ENCODE measurements at places on chromosomes 4 and X. TPM values are rescaled to one million over a fixed set of nuclear protein-coding genes. Genes with fewer than 3 reads are reported as not detected.

DNA sequence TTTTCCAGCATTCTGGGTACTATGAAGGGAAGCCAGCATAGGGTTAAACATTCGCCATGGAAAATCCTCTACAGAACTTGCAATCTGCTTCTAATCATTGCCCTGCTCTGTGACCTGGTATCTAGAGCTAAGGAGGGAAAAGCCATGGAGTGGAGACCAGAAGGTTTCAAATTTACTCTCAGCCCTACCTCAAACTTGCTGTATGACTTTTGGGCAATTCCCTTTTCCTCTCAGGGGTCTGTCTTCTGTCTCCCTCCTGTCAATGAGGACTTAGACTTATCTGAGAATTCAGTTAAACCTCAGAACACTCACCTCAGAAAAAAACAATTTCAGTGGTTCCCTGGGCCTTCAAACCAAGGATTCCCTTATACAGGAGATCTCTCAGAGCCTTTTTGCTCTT, 29.1 kb downstream of the ARHGEF9 start:
- no peak for DNase-seq

- no peak for DNase-seq
Measured at GRCh38 chr4:20260821-20261220, 9.1 kb downstream of the SLIT2 start.

DNA sequence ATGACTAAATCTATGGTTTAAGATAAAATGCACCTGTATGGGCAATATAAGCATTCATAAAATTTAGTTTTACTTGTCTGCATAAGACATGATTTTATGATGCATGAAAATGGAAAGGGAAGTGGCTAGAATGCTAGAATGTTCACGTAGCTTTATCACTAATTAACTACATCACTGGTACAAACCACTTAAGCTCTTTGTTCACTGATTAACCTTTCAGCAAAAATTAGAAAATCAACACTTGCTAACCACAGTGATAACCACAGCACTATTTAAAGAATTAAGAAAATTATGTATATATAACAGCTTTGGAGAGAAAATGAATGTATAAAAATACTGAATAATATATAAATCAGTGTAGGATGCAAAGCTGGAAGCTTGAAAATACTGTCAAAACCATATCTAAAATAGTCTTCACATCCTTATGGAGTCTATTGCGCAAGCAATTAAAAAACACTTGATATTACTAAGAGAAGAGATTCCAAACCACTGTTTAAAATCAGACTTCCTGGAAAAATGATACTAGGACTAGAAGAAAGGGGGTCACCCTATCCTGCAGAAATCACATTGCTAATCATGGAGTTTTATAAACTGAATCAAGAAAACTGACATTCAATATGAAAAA, 51.9 kb downstream of the EFHC2 start:
- no peak for DNase-seq

DNA sequence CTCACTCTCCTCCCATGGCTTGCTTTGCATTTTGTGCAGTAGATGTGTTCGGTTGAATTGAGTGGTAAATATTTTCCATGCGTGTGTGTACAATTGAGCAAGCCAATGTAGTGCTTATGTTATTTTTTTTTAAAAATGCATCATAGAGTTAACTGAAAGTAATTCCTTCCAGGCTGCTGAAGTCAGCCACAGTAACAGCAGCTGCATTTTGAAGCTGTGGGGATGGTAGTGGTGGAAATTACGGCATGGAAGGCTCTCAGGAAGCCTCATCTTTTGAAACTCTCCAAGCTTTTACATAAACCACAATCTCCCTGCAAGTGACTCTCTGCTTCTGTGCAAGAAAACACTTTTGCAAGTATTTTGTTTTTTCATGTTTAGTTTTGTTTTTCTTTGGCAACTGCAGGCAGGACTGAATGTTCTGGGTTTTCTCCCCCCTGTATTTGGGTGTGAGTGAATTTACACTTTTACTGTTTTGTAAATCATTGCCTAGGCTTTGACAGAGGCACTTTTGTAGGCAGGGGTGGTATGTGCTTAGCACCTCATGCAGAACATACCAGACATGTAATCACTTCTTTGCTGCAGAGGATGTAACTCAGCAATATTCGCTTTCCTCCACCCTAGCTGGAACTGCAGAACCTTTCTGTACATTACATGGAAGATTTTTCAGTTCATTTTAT, 56.2 kb downstream of the LRRC66 start:
- no peak for DNase-seq

Gene IL2RG
- 1.5 TPM for total RNA-seq

GRCh38 chr4:169492436-169493163, 119.8 kb downstream of the NEK1 start:
- DNase-seq, result no peak

Gene SHISA3
- total RNA-seq, result 0.54 TPM

Gene ADRA2C
- total RNA-seq, result 5.0 TPM

- no peak for DNase-seq
Measured at GRCh38 chr4:79958466-79959264, 114.4 kb downstream of the ANTXR2 start.

DNA sequence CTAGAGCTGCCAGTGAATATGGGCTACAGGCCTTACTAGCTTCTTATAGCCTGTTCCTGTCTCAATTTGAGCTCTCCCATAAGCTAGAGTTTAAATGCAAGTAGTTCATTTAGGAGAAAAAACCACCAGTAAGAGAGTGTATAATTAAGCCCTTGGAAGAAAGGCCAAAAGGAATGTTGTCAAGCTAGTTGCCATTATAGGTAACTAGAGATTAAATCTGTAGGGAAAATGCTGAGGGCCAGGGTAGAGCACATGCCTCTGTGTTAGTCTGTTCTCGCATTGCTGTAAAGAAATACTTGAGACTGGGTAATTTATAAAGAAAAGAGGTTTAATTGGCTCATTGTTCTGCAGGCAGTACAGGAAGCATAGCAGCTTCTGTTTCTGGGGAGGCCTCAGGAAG, 410.2 kb downstream of the MID1IP1 start:
- no peak for DNase-seq

- no peak for DNase-seq
Measured at GRCh38 chrX:30373951-30374350, 64.8 kb upstream of the NR0B1 start.

GRCh38 chr4:153075836-153076518, 128.3 kb upstream of the TRIM2 start:
- DNase-seq, result no peak

Gene MAGEB2
- not detected for total RNA-seq

GRCh38 chrX:93874554-93874953, 200.5 kb downstream of the FAM133A start:
- DNase-seq, result no peak

GRCh38 chr4:11640584-11640983, 211.9 kb upstream of the HS3ST1 start:
- no peak for DNase-seq

Gene TMSB15A
- not detected for total RNA-seq

DNA sequence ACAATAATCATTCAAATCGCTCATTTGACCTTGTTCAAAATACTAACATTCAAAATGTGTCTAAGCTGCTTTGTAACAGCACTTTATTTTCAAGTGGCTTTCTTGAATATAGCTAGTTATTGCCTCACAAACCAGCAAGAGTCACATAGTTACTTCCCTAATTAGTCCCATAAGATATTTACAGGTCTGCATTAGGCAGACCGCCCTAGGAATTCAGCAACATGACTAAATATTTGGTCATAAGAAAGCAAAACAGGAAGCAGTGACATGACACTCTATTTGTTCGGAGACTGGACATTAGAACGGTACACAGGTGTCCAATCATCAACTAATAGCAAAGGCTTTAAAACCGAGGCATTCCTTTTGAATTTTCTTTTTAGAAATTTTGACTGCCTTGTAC, 262.0 kb downstream of the COL25A1 start:
- no peak for DNase-seq

GRCh38 chr4:3237266-3237665, 11.7 kb upstream of the MSANTD1 start:
- DNase-seq, result no peak

GRCh38 chr4:23814587-23814986, 75.3 kb downstream of the PPARGC1A start:
- DNase-seq, result no peak

DNA sequence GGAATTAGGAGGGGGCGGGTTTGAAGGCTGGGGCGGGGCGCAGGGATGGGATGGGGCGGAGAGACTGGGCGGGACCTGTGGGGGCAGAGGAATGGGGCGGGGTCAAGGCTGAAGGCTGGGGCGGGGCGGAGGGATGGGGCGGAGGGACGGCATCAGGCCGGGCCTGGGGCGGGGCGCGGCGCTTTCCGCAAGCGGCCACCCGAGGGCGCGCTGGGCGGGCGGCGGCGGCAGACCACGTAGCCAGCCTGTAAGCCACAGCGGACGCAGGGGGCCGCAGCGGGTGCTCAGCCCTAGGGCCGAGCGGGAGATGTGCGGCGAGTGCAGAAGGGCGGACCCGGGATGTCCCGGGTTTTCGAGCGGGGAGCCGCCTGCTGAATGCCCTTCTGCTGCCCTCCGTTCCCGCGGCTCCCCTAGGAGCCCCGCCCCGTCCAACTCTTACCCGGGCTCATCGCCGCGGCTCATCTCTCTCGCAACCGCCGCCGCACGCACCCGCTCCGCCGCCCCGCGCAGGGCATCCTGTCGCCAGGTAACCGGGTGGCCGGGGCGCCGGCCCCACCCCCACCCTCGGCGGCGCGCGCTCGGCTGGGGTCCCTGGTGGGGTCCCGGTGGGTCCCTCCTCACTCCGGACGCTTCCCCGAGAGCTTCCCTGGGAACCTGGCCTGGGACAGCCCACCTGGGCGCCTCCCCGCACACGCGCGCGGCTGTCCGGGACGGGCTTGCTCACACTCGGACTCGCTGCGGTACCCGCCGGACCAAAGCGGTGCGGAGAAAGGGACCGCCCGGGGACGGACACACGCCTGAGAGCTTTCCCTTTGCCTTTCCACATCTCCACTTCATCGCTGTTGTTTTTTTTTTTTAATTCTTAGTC, at the start of gene CCDC110:
Gene CCDC110, minus strand, starts transcription at position 499 of the 868 bp plus-strand sequence. Its CDS starts 50 bp downstream, at position 449.
- peak; percentile 93 for DNase-seq

GRCh38 chrX:130728208-130728607, 174.8 kb downstream of the ENOX2 start:
- no peak for DNase-seq

GRCh38 chr4:101419336-101420135, 72.2 kb upstream of the PPP3CA start:
- no peak for DNase-seq

GRCh38 chrX:10579112-10580011, 41.0 kb downstream of the MID1 start:
- DNase-seq, result no peak

- DNase-seq, result no peak
Measured at GRCh38 chr4:13912966-13913365, 285.4 kb upstream of the BOD1L1 start.

- DNase-seq, result no peak
Measured at GRCh38 chrX:35289952-35290351, 347.4 kb downstream of the FAM47B start.

- DNase-seq, result no peak
Measured at GRCh38 chr4:92483341-92483740, 179.6 kb downstream of the GRID2 start.

Gene ARAP2
- total RNA-seq, result 1.4 TPM

Gene ARHGEF6
- 59.2 TPM for total RNA-seq

Gene EDA
- total RNA-seq, result 0.92 TPM

GRCh38 chr4:168843635-168844034, 166.4 kb downstream of the CBR4 start:
- DNase-seq, result no peak

Gene SASH3
- total RNA-seq, result 1.8 TPM

GRCh38 chr4:103067841-103068547, 8.6 kb downstream of the SLC9B2 start:
- no peak for DNase-seq

Gene ZFP42
- not detected for total RNA-seq

Gene SATL1
- not detected for total RNA-seq

DNA sequence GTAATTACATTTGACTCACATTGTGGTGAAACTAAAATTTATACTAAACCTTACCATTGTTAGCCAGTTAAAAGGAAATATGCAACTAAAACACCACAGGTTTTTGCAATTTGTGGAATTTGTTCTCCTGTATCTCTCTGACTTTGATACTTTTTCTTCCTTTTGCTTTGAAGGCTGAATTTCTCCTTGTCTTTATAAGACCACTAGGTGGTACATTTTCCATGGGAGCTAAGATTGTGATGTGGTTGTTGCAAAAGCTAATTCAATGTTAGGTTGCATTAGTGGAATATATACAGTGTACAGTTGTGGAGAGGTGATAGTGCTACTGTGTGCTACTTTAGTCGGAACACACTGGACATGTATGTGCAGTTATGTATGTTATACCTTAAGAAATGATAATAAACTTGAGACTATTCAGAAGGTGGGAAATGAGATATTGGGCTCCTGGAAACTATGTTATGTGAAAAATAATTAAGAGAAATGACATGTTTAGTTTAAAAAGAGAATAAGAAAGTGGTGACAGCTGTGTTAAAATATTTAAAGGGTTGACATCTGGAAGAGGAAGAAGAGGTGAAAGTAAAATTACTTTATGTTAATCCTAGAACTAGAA, 70.3 kb downstream of the ARL9 start:
- no peak for DNase-seq

DNA sequence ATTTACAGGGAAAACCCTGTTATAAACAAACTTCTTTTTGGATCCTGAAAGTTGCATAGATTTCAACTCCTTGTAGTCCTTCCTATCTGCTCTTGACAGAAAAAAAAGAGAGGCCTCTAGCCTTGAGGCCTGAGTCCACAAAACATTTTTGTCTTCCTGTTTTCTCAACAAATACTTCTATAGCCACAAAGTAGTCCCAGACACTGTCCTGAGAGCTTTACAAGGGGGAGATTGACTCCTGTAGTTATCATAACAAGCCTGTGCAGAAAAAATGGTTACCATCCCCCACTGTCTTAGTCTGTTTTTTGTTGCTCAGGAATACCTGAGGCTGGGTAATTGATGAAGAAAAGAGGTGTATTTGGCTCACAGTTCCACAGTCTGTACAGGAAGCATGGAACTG, 35.2 kb downstream of the PCDH7 start:
- DNase-seq, result no peak

DNA sequence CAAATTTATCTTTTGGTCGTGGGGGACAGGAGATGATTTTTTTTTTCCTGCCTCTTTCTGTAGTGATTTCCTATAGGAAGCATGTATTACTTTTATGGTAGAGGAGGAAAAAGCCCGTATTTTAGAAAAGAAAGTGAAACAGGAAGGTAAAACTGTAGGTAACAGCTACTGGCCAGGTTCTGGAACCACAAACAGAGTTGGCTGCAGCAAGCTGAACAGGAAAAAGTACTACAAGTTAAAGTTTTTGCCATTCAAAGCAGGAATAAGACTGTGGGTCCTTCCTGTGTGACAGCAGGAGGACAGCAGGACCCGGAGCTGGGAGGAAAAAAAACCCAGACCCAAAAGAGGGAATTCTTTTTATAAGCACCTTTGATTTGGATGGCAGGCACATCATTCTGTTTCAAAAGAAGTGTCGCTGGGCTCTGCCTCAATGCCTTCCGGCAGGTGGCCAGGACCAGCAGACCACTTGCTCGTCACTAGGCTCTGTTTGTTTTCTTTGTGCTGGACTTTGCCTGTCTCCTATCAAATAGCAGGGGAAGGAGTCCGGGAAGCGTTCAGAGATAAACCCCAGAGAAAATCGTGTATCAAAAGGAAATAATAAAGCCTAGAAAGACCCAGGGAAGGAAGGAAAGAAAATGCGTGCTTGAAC, 277.9 kb downstream of the ADGRA3 start:
- no peak for DNase-seq

All from psoas muscle (tissue), 8 donors.